Activated CD4-positive, alpha-beta T cell treated with anti-CD3 and anti-CD28 coated beads, Interleukin-2, Interleukin-4, amounts not matched to agents 100 ng/mL and 50 ng/mL, durations not matched to agents 16 hours and 8 hours (primary cell): ENCODE measurements at places on chromosomes 1 and 21.

GRCh38 chr1:205528887-205529825 lies 24.7 kb downstream of the CDK18 start:
- peak; percentile 71 for DNase-seq

GRCh38 chr1:14555091-14555490 lies 43.4 kb upstream of the KAZN start:
- DNase-seq: no peak

DNA sequence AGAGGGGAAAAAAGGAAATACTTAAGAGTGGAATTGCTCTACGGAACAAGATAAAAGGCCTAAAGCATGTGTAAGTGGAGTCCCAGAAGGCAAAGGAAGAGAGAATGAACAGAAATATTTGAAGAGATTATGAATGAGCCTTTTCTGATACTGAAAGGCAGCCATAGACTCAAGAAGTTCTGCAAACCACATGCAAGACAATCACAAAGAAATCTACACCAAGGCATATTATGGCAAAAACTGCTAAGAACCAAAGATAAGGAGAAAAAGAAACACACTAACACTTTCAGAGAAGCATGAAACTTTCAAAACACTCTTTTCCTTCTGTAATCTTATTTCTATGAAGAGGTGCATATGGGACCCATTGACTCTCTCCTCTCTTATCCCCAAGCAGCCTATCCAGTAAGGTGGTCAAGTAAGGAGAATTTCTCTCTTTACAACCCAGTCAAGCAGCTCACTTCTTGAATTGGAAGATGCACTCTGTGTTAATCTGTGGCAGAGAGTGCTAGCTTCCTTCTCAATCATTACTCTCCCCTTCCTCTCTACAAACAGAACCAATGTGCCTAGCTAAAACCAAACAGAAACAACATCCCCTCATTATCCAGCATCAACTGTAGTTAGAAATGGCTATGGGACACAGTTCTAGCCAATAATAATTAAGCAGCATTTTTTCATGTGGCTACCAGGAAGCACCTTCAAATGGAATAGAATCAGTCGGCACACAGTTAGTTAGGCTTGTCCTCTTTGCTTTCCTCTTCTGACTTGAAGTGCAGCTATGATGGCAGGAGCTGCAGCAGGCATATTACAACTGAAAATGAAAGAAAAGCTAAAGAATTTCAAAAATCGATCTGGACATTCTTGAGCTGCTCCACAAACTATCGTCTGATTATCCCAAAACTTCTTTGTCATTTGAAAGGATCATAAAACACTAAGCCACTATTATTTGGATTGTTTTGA lies 25.9 kb downstream of the KRTAP19-8 start:
- DNase-seq: peak; percentile 1

GRCh38 chr1:15455522-15455921 lies 1.0 kb upstream of the CELA2A start:
- DNase-seq: no peak

- DNase-seq: no peak
Observed at GRCh38 chr1:91821126-91821868, 64.7 kb downstream of the TGFBR3 start.

GRCh38 chr1:229851511-229851910 lies 215.5 kb upstream of the GALNT2 start:
- no peak for DNase-seq

DNA sequence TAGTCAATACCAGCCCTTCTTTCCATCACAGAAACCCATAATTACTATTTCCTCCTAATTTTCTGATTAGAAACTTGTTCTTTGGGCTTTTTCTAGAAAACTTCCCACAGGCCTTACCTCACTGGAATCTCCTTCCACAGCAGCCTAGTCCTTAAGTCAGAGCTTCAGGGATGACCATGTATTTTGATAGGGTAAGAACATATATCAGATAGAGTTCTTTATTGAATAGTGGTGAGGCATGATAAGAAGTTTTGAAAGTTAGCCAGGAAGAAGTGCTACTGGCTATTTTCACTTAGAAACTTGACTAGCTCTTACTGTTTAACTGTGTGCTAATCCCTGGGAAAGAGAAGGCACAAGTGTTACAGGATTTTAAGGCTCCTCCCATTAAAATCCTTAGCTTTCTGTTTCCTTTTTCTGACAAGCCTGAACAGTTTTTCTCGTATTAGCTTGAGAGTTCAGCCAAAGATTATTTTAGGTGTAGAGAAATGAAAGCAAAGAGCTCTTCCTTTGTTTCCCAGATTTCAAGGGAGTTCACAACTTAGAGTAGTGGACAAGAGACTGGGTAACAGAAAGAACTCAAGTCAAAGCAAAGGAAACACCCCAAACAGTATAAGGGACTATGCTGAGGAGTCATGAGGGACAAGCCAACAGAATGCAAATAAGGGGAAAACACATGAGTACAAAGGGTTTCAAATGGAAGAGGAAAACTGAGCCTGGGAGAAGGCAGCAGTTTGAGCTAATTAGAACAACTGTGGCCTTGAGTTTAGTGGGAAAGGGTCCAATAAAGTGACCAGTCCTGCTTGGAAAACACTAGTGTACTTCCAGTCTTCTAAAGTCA lies 37.2 kb upstream of the AIM2 start:
- no peak for DNase-seq

DNA sequence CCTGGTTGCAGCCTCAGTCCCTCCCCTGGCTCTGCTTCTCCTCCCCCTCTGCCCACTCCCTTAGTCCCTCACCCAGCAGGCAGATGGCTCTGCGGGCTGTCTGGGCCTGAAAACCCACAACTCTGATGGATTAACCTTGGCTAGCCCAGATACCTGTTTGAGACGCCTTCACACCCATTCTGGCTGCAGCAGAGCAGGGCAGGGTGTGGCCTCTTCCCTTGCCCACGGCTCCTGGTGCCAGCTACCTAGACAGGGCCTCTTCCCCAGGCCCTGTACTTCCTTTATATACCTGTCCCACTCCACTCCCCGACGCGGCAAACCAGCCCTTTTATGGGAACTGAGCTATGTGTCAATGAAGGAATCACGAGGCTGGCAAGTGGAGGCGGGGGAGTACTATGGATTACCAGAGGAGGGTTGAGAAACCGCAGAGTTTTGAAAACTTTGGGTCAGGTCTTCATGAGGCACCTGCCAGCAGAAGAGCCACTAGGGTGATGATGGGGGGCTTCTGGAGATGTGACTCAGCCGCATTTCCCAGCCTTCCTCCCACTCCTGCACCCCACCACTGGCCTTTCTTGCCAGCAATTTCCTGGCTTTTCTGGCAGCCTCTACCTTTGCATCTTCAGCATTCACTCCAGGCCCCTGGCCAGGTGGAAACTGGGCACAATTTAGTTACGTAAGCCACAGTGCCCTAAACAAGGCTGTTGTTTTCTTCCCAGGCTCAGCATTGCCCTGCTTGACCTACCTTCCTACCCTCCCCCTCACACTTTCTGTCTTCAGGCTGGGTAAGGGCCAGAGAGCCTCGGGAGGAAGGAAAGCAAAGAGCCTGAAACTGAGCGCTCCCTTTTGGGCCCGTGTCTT lies at the start of gene CHI3L1:
TSS of gene CHI3L1 (minus strand) at position 259 of the 858 bp plus-strand sequence. CDS start at position 178, 81 bp downstream.
- DNase-seq: no peak

DNA sequence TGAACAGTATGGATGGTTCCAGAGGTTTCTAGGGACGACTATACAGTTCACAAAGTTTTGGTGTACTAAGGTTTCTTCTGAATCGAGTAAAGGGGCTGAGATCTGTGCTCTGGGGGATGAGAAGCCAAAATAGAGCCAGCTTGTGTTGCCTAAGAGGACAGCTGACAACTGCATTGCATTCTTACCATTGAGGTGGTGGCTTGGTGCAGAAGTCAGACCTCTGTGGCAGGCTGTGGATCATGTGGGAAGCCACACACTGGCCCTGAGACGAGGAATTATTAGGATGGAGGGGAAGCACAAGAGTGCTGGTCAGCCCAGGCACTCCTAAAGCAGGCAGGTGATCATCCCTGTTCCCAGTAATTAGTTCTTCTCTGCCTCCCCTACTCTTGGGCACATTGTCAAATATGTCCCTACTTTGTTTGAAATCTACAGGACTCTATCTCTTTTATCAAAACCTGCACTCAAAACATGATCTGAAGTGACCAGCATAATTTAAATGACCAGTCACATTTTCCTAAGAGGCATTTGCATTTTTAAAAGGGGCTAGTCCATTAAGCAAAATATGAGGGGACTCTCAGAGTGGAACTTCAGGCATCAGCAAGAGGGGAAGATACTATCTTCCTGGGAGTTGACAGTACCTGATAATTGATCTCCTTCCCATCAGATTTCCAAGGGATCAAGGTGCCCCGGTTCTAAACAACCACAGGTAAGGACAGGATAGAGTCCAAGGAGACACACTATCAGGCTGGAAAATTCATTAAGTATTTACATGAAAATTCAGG lies at the start of gene FCRLB:
TSS of gene FCRLB (plus strand) at position 589 of the 782 bp plus-strand sequence. CDS start 1,129 bp downstream, outside the sequence.
- no peak for DNase-seq

GRCh38 chr1:206729050-206729449 lies 41.5 kb upstream of the IL19 start:
- no peak for DNase-seq

DNA sequence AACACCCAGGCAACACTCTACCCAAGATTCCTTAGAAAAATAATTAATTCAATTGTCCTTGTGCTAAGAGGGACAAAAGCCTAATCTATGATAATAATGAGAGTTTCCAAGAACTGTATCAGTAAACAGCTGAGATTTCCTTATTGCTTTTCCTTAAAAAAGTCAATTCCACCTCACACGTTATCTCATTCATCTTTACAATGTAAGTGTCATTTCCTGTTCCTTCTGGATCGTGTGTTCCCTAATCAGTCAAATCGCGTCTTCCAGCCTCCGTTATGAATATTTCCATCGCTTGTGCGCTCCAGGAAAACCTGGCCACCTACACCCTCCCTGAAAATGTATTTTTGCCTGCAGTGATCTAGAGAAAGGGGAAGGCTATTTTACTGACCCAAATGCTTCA lies 23.9 kb upstream of the CLDN17 start:
- no peak for DNase-seq

DNA sequence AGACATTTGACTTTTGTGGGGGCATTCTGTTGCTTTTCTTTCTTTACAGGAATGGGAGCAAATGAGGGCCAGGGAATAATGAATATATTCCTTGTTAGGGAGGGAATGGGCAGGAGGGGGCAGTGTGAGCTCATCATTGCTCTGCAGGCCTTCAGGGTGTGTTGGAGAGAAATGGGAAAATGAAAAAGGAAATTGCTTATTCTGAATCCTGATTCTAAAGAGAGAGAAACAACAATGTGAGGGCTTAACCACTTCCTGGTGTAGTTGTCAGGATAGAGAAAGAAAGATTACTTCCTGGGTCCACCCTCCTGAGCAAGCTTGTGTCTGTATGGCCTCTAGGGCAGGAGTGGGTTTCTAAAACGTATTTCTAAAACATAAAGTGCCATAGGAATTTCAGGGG lies 28.3 kb downstream of the VANGL2 start:
- DNase-seq: peak; percentile 60

DNA sequence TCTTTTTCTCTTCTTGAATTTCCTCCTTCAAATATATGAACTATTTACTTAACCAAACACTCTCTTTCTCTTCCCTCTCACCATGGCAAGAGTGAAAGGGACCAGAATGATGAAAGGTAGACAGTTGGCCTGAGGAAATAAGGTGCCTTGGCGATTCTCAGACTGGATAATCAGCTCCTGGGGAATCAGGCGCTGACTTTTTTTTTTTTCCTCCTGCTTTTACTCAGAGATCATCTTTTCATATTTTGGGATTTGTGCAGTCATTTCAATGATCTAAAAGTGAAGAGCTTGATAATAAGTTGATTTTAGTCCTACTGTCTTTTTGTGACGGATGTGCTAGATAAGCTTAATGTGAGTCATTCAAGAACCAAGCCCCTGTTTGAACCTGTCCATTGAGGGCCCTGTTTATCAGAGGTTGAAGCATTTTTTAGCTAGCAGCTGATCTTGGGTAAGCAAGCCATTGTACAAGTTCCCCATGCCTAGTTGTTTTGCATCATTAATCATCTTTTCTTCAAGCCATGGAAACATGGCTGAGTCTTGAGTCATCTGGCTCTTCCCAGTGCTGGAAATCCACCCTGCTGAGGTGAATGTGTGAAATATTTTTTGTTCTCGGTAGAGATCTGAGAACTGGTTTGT lies 40.8 kb downstream of the ITSN1 start:
- DNase-seq: no peak

DNA sequence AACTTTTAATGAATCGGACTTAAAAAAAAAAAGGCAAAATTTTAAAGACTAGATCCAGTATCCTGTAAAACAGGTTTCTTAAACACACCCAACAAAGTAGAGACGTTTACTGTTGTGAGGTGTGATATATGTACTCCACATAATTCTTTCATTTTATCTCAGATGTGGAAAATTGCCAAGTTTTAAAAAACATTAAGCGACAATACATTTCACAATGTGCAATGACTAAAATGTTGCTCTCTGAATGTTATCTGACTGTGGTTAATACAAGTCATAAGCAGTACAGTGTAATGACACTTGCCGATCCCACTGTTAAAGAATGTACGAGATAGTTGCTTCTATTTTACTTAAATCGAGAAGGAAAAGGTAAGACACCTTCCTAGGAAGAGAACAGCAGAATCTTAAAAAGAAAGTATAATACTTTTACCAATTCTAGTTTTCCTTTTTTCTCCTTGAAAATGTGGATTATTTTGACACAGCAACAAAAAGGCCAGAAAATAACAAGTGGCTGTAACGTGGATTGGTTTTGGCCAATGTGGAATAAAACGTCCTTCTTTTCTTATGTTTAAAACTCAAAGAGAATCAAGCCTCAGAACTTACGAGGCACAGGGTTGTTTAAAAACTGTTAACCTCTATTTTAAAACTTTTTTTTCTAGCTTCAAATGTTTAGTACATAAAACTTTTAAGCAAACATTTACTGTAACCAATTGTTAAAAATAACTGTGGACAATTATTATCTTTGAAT lies 51.4 kb downstream of the TP53BP2 start:
- DNase-seq: no peak

DNA sequence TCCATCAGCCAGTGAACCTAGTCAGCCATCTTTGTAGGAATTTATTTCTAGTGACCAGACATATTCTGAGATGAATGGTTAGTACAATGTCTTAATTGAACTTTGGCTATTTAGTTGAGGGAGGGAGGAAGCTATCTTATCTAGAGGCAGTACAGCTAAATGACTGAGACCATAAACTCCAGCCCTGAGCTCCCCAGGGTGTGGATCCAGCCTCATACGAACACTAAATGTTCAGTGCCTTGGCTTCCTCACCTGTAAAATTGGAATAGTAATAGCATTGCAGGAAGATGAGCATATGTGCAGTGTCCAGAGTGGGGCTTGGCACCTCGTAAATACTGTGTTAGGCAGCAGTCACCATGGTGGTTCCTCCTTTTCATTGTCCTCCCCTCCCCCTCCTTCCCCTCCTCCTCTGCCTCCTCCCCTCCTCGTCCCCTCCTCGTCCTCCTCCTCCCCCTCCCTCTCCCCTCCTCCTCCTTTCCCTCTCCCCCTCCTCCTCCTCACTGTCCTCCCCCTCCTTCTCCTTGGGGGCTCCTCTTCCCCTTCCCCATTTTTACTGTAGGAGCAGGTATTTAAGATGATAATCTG lies 108.2 kb downstream of the GALNT2 start:
- no peak for DNase-seq

DNA sequence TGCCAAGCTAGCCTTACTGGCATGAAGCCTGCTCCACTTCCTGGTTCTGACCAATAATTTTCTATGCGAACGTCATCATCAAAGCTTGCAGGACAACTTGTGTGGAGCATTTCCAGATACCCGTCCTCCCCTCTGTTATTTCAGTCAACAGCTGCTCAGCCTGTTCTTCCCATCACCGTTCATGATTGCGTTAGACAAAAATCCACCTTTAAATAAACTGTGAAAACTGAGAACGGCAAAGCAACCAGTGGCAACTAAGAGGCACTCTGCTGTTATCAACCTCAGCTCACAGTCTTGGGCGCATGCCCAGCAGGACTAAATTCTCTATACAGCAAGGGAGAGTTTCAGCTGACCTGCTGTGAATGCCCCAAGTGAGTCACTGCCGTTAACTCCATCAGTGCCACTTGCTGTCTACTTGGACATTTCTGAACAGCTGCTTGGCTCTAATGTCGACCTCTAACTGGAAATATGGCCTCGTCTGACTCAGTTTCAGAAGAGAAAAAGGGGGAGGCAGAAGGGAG lies 207.4 kb upstream of the RUNX1 start:
- DNase-seq: no peak
